ENCODE measurements at places on chromosomes 6 and 20.
A peak's percentile ranks its signal among the peaks of the same experiment; 100 is the strongest.

DNA sequence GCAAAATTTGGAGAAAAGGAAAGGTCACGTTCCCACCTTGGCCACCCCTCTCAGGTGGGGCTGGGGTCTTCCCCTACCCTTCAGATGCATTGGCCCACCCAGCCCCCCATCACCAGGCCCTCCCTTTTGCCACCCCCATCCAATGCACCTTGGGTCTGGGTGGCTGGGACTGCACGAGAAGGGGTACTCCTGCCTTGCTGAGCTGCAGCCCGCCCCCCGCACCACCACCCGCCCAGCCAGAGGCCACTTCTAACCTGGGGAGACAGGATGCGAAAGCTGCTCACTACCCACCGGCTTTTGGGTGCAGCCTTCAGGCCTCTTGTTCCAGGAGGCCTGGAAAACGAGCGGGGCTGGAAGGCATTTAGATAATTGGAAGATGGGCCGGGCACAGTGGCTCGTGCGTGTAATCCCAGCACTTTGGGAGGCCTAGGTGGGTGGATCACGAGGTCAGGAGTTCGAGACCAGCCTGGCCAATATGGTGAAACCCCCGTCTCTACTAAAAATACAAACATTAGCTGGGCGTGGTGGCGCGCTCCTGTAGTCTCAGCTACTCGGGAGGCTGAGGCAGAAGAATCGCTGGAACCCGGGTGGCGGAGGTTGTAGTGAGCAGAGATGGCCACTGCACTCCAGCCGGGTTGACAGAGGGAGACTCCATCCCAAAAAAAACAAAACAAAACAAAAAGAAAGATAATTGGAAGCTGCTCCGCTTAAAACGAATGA lies 1.2 kb upstream of the CDC25B start:
- H3K27ac ChIP-seq = peak overlapping the region; percentile 97
- H3K27me3 ChIP-seq = no peaks in the 10 kb centered on the region
- H3K4me3 ChIP-seq = peak overlapping the region; percentile 99
- peaks cover 31% of the 10 kb centered on the region for H3K4me1 ChIP-seq
- DNase-seq = no peak

- H3K4me1 ChIP-seq = no peaks in the 10 kb centered on the region
- DNase-seq = no peak
- H3K36me3 ChIP-seq = peaks cover 6% of the 10 kb centered on the region
- no peak overlapping the region for H3K27ac ChIP-seq
- H3K27me3 ChIP-seq = no peaks in the 10 kb centered on the region
- H3K4me3 ChIP-seq = no peak overlapping the region
These were observed 681.4 kb downstream of the EPHA7 start for GRCh38 chr6:92737983-92738382.

DNA sequence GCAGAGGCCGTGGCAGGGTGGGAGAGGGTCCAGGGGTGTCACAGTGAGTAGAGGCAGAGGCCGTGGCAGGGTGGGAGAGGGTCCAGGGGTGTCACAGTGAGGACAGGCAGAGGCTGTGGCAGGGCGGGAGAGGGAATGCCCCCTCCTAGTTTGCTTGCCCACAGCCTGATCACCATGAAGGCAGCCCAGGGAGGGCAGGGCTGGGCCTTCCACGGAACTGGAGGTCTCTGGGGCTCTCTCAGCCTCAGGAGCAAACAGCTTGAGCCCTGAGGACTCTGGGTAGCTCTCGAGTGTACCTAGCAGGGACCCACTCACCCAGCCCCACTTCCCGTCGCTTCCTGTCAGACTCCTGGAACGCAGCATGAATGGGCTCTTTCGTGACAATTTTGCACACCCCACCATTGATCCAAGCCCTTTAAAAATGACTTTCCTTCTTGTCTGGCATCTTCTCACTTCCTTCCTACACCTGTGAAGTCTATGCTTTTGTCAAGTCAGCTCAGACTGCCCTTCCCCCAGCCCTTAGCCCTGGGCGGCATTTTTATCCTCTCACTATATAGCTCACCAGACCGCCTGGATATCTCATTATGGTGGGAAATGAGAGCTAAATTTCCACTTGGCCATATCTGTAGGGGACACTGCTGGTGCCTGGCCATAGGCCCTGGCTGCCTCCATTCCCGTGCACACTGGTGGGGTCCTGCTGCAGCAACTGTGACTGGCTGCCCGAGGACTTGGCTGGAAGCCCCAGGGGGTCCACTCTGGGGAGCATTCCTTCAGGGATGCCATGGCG lies 140.3 kb downstream of the CDC5L start:
- H3K27ac ChIP-seq = peak overlapping the region; percentile 6
- no peak for DNase-seq

- peaks cover 14% of the 10 kb centered on the region for H3K4me1 ChIP-seq
- DNase-seq = no peak
- no peak overlapping the region for H3K4me3 ChIP-seq
- H3K27me3 ChIP-seq = no peaks in the 10 kb centered on the region
These were observed 10.2 kb downstream of the HLA-DRB5 start for GRCh38 chr6:32519910-32520258.

GRCh38 chr6:111205502-111205901 lies 118.2 kb downstream of the SLC16A10 start:
- DNase-seq = no peak
- H3K36me3 ChIP-seq = no peaks in the 10 kb centered on the region
- H3K27ac ChIP-seq = no peak overlapping the region
- no peak overlapping the region for H3K4me3 ChIP-seq
- peaks cover 9% of the 10 kb centered on the region for H3K27me3 ChIP-seq

GRCh38 chr20:13336308-13337089 lies 115.4 kb downstream of the ISM1 start:
- no peaks in the 10 kb centered on the region for H3K4me1 ChIP-seq
- DNase-seq = no peak
- H3K4me3 ChIP-seq = no peak overlapping the region
- H3K27ac ChIP-seq = no peak overlapping the region
- H3K27me3 ChIP-seq = no peaks in the 10 kb centered on the region

- H3K36me3 ChIP-seq = no peaks in the 10 kb centered on the region
- no peak for DNase-seq
- H3K27ac ChIP-seq = no peak overlapping the region
- H3K4me1 ChIP-seq = no peaks in the 10 kb centered on the region
These were observed 244.9 kb downstream of the DHX35 start for GRCh38 chr20:39206899-39207564.

DNA sequence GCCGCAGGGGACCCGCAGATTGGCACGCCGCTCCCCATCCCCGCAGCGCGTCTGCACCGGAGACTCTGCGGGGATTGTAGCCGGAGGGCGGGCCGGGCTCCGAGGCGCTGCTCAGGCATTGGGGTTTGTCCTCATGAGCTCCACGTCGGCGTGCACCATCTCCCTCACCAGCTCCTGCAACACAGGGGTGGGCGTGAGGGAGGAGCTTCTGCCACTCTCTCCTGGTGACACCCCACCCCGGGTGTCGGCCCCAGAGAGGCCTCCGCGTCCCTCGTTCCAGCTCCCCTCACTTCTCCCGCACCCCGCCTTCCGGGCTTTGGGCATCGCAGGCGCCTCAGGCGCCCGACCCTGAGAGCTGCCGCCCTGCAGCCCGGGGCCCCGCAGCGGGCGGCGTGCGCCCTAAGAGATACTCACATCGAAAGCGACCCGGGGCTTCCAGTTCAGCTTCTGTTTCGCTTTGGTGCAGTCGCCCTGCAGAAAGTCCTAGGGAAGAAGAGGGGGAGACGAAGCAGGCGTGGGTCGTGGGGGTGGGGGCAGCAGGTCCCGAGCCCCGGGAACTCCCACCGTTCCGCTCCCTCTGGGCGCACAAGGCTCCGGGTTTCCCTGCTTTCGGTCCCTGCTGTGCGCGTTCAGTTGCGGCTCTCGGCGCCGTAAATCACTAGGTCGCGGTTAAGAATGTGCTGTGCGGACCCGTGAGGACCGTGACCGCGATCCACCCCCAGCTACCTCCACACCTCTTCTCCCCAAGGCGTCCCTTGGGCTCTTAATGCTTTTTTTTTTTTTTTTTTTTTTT lies 14.5 kb downstream of the FOXC1 start:
- peaks cover 73% of the 10 kb centered on the region for H3K27me3 ChIP-seq
- peak overlapping the region; percentile 79 for H3K4me3 ChIP-seq
- no peak for DNase-seq
- H3K4me1 ChIP-seq = peaks cover 16% of the 10 kb centered on the region
- no peak overlapping the region for H3K27ac ChIP-seq
- no peaks in the 10 kb centered on the region for H3K36me3 ChIP-seq

GRCh38 chr6:22828179-22829062 lies 259.1 kb downstream of the HDGFL1 start:
- H3K27me3 ChIP-seq = no peaks in the 10 kb centered on the region
- no peak overlapping the region for H3K4me3 ChIP-seq
- no peak overlapping the region for H3K27ac ChIP-seq
- H3K36me3 ChIP-seq = no peaks in the 10 kb centered on the region

- H3K27ac ChIP-seq = no peak overlapping the region
- DNase-seq = no peak
- H3K4me3 ChIP-seq = no peak overlapping the region
These were observed 48.2 kb upstream of the TENT5A start for GRCh38 chr6:81800666-81801065.

DNA sequence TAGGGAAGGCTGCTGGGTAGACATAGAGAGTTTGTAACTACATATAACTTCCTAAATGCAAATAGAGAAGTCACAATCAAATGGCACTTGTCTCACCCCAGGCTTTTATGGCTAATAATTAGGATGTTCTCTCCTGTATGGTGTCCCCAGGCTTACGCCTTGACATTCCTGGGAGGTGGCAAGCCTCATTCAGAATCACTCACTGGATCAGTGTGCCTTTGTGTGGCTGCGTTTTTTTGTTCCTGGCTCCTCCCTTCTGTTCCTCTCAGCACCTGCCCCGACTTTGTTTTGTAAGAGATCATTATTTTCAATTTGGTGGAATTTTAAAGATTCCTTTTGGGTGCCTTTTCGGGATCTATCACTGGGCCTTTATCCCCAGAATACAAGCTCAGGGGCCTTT lies 5.7 kb downstream of the LAMP5 start:
- H3K36me3 ChIP-seq = no peaks in the 10 kb centered on the region
- no peaks in the 10 kb centered on the region for H3K4me1 ChIP-seq
- DNase-seq = no peak
- no peak overlapping the region for H3K27ac ChIP-seq

DNA sequence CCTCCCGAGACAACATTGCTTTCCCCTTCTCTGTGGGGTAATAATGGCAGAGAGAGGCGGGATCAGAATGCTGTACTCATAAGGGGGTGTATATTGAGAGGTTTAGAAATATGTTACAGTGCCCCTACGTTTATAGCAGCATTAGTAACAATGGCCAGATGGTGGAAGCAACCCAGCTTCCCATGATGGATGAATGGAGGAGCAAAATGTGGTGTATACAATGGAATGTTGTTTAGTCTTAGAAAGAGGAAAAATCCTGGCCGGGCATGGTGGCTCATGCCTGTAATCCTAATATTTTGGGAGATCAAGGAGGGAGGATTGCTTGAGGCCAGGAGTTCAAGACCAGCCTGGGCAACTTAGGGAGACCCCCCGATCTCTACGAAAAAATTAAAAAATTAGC lies 12.9 kb downstream of the BANF2 start:
- no peaks in the 10 kb centered on the region for H3K36me3 ChIP-seq
- no peaks in the 10 kb centered on the region for H3K4me1 ChIP-seq
- no peak overlapping the region for H3K27ac ChIP-seq
- H3K4me3 ChIP-seq = no peak overlapping the region

- H3K4me1 ChIP-seq = peaks cover 7% of the 10 kb centered on the region
- no peaks in the 10 kb centered on the region for H3K36me3 ChIP-seq
- no peak overlapping the region for H3K27ac ChIP-seq
- H3K27me3 ChIP-seq = no peaks in the 10 kb centered on the region
- no peak for DNase-seq
- no peak overlapping the region for H3K4me3 ChIP-seq
These were observed 155.6 kb downstream of the FOXC1 start for GRCh38 chr6:1765160-1765903.

DNA sequence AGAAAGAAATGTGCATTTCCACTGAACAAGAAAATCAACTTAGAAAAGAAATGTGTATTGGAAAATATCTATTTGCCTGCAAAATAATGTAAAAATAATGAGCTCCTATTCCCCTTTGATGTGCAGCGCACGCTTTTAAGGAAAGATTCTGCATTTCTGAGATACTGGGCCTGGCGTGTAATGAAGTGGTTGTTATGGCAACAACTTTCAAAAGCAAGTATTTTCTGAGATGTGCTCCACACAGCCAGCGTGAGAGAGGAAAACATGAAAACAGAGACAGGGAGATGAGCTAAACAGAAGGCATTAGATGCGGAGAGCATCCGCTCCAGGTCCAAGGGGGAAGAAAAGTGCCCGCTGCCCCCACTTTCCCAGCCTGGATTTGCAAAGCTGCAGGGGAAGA lies 39.1 kb upstream of the GTSF1L start:
- H3K27me3 ChIP-seq = peaks cover 33% of the 10 kb centered on the region
- H3K4me1 ChIP-seq = no peaks in the 10 kb centered on the region
- no peak overlapping the region for H3K27ac ChIP-seq
- H3K4me3 ChIP-seq = no peak overlapping the region
- DNase-seq = no peak

DNA sequence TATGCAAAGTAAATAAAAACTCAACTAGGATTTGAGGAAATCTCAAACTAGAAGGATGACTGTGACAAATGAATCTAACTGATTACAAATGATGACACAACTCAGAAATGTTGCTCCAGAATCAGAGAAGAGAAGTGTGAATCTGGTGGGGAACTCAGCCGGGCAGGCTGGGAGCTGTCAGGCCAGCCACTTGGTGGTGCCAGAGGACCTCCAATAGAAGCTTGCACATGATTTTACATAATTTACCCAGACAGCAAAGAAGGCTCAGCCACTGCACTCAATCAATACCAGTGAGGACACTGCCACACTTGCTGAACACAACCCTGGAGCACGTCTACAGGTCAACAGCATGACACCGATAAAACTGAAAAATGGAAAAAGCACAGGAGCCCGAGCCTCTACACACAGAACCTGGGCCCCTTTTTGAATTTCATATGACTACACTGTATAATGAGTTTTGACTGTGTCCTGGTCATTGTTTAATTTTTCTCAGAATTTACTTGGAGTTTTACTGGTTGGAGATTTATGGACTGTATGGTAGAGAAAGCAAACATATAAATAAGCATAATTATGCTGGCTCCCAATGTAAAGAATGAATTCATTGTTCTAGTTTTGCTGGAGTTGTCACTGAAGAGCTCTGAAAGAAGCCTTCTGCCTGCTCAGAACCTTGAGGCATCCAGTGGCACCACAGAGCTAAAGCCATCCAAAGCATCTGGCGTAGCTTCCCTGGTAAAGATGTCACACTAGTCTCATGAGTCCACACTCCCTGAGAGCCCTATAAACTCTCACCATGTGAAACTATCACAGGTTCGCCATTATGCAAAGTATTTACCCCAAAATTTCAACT lies 296.5 kb downstream of the THBS2 start:
- H3K4me3 ChIP-seq = no peak overlapping the region
- no peaks in the 10 kb centered on the region for H3K36me3 ChIP-seq
- peak; percentile 41 for DNase-seq
- no peak overlapping the region for H3K27ac ChIP-seq
- H3K27me3 ChIP-seq = peaks cover 57% of the 10 kb centered on the region

GRCh38 chr6:17224056-17224455 lies 57.1 kb upstream of the RBM24 start:
- H3K36me3 ChIP-seq = peaks cover 3% of the 10 kb centered on the region
- peaks cover 6% of the 10 kb centered on the region for H3K27me3 ChIP-seq
- no peak overlapping the region for H3K27ac ChIP-seq

- H3K4me1 ChIP-seq = no peaks in the 10 kb centered on the region
- H3K36me3 ChIP-seq = no peaks in the 10 kb centered on the region
- no peak overlapping the region for H3K27ac ChIP-seq
These were observed 38.1 kb upstream of the AIG1 start for GRCh38 chr6:143022587-143022986.

GRCh38 chr6:156062091-156062563 lies 606.5 kb upstream of the NOX3 start:
- H3K36me3 ChIP-seq = peaks cover 2% of the 10 kb centered on the region
- H3K4me1 ChIP-seq = peaks cover 5% of the 10 kb centered on the region
- H3K4me3 ChIP-seq = no peak overlapping the region
- no peaks in the 10 kb centered on the region for H3K27me3 ChIP-seq
- no peak overlapping the region for H3K27ac ChIP-seq

Measured in effector memory CD8-positive, alpha-beta T cell (primary cell).